ENCODE measurements at places on chromosomes 7 and 10. TPM values are rescaled to one million over a fixed set of nuclear protein-coding genes. Genes with fewer than 3 reads are reported as not detected.
A peak's percentile ranks its signal among the peaks of the same experiment; 100 is the strongest.

The GNB2 gene
- total RNA-seq, result 212 TPM

GRCh38 chr10:101060951-101061623 lies 702 bp upstream of the KAZALD1 start:
- peak; percentile 58 for DNase-seq
- peaks cover 41% of the 10 kb centered on the region for H3K4me1 ChIP-seq
- H3K4me3 ChIP-seq, result peak overlapping the region; percentile 82
- peak overlapping the region; percentile 81 for H3K27ac ChIP-seq

The OR13A1 gene
- total RNA-seq, result not detected

GRCh38 chr10:132738454-132739224 lies 47.3 kb downstream of the NKX6-2 start:
- no peak overlapping the region for H3K4me3 ChIP-seq
- DNase-seq, result no peak
- H3K4me1 ChIP-seq, result no peaks in the 10 kb centered on the region
- H3K36me3 ChIP-seq, result no peaks in the 10 kb centered on the region

DNA sequence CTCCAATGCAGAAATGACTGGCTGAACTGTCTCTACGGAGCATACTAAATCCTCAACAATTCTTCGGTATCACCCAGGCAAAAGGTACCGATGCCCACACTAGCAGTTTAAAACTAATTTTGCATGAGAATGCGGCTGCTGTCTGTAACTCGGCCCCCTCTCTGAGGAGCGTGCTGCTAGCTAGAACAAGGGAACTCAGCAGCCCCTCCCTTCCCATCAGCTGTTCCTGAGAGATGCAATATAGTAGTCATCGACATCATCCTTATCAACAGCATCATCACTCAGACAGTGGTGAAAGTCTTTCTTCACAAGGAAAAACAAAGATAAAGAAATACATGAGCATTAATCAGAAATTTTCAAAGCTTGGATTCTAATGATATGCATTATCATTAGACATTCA lies 189.1 kb upstream of the FRMD4A start:
- H3K4me3 ChIP-seq, result no peak overlapping the region
- H3K27me3 ChIP-seq, result no peaks in the 10 kb centered on the region

- H3K27me3 ChIP-seq, result no peaks in the 10 kb centered on the region
- H3K4me3 ChIP-seq, result no peak overlapping the region
- H3K27ac ChIP-seq, result no peak overlapping the region
- DNase-seq, result no peak
These were observed 37.4 kb upstream of the GSAP start for GRCh38 chr7:77453531-77453930.

GRCh38 chr7:5005066-5005465 lies 40.6 kb upstream of the RBAK start:
- no peak for DNase-seq
- H3K4me1 ChIP-seq, result no peaks in the 10 kb centered on the region
- no peak overlapping the region for H3K4me3 ChIP-seq
- no peak overlapping the region for H3K27ac ChIP-seq
- no peaks in the 10 kb centered on the region for H3K36me3 ChIP-seq
- no peaks in the 10 kb centered on the region for H3K27me3 ChIP-seq

DNA sequence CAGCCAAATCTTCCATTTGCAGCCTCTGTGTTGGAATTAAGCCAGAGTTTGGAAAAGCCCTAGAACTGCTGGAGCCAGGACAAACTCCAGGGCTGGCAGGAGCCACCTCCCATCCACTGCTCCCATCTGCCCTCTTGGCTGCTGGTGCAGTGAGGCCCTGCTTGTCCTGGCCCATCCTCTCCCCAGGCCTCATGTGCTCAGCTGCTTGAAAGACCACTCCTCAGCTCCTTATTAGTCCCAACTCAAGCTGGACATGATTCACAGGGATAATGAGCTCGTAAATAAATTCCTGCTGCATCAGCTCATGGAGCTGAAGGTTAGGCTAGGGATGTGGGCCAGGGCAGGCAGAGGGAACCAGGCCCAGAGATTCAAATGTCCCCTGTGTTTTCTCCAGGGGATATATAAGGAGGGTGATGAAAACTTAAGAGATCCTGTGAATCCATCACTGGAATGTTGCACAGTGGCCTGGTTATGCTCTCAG lies 282.8 kb downstream of the RPS24 start:
- no peak overlapping the region for H3K27ac ChIP-seq
- no peak overlapping the region for H3K4me3 ChIP-seq
- no peaks in the 10 kb centered on the region for H3K36me3 ChIP-seq
- H3K4me1 ChIP-seq, result peaks cover 20% of the 10 kb centered on the region

DNA sequence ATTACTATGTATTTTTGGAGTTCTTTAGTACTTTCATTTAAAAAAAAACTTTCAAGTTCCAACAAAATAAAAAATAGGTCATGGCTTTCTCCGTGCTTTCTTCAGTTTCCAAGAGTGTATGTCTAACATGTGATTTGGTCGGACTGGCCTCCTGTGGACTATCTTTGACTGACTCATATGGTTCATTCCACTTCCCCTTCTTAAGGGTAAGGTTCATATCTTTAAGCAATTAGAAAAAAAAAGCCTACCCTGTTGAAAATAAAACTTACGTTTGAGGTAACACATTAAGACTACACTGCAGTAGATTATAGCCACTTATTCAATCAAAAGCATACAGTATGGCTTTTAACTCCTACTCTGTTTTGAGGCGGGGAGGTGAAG lies 112.8 kb upstream of the AHR start:
- no peaks in the 10 kb centered on the region for H3K4me1 ChIP-seq
- H3K27ac ChIP-seq, result no peak overlapping the region
- H3K36me3 ChIP-seq, result no peaks in the 10 kb centered on the region
- DNase-seq, result no peak
- H3K27me3 ChIP-seq, result no peaks in the 10 kb centered on the region

Data from natural killer cell (primary cell).